Activated CD4-positive, alpha-beta T cell treated with anti-CD3 and anti-CD28 coated beads for 24 hours (primary cell): ENCODE measurements at places on chromosomes 7 and 10.

DNA sequence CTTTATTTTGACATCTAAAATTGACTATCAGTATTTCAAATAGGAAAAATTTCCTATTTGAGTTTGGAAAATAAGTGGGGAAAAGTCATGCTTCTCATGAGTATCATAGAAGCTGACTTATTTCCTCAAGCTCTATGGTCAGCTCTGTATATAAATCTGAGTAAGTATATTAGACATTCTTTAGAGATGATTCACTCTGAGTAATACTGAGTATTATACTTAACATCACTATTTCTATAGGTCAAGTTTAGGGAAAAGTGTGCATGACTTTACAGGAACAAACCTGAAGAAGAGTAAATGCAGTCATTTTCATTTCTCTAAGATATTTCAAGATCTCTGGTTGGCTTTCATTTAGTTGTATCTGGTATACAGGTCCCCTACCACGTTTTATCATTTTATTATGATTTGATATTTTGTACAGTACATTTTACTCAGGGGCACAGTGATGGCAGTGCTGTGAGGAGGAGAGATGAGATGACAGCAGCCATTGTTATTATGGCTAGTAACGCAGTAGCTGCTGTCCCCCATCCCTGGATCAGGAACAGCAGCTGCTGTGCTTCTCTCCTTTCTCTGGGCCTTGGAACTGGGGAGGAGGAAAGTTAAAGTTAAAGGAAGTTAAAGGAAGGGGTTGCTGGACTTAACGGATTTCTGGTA, 15.2 kb downstream of the SND1 start:
- no peak for DNase-seq

DNA sequence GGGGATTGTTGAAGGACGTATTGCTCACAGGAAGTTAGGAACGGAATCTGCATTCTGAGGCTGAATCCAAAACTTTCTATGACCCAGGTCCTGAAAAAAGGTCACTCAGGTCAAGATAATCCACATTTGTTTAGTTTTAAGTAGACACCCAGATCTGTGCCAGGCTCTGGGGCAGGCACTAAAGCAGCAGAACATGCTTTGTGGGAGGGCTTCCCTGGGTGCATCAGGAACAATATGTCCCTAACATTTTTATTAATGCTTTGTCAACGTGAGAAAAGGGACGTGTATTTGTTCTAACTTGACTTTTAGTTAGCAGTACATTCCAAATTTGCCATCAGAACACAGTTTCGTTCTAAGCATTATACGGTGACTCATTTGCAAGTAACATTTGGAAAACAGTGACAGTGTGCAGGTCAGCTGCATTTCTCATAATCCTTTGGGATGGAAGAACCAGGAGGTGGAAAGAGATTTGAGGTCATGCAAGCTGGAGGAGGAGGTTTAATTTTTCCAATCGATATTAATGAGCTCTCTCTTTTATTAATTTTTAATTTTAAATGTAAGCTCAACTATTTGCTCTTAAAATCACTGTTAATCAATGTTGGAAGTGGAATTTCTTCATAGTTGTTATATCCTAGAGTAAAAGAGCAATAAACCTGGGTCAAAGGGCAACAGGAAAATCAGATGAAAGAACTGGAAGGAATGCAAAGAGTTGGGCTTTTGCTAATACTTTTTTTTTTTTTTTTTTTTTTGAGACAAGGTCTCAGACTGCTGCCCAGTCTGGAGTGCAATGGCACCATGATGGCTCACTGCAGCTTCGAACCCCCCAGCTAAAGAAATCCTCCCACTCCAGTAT, 35.0 kb downstream of the TAS2R41 start:
- no peak for DNase-seq

DNA sequence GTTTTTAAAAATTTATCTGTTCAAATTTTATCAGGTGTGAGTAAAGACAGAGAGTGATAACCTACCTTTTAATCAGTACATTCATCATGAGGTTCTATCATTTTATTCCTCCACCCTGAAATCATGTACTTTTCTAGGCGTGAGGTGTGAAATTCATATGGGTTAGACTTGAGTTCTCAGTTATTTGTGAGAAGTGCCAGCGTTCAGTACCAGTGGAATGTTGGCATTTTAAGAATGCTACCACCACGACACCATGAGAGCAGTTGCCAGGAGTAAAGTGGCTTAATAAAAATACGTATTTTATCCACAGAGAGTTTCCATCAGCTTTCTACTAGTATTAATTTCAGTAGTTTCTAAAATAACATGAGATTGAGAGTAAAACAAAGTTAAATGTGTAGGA, 104.1 kb upstream of the FERD3L start:
- no peak for DNase-seq

GRCh38 chr7:137943132-137943551, 58.7 kb downstream of the CREB3L2 start:
- DNase-seq, result no peak

GRCh38 chr10:129021594-129022304, 445.3 kb upstream of the MGMT start:
- no peak for DNase-seq
